Psoas muscle (tissue), 8 donors: ENCODE measurements at places on chromosomes 7 and 10.

GRCh38 chr7:21544303-21544656 is 1.4 kb downstream of the DNAH11 start:
- no peak for DNase-seq

DNA sequence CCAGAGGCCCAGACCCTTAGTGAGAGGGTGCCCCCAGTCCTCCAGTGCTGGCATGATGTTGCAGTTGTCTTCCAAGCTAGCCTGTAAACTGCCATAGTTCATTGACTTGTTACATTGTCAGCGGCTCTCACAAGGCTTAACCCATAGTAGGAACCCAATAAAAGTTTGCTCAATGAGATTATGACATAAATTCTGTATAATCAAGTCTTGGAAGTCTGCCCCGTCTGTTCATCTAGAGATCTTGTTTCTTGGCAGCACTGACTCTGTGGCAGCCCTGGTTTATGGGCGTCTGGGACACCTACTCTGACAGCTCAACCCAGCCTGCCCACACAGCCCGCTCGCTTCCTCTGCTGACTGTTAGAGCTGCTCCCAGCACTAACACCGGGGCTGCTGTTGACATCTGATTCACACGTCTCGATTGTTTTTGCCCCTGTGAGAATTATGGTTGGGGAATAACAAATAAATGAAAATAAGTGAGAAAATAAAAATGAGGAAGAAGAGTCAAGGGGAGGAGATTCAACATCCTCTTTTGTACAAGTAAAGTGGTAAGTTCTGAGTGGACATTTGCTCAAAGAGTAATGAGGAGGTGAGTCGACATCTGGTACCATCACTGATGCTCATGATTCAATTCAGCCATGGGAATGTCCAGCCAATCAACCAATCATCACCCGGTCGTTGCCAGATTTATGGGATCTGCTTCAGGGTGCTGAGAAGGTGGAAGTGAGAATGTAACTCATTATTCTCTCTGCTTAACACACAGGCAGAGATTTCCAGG is 160.8 kb downstream of the SPAG6 start:
- DNase-seq, result no peak

DNA sequence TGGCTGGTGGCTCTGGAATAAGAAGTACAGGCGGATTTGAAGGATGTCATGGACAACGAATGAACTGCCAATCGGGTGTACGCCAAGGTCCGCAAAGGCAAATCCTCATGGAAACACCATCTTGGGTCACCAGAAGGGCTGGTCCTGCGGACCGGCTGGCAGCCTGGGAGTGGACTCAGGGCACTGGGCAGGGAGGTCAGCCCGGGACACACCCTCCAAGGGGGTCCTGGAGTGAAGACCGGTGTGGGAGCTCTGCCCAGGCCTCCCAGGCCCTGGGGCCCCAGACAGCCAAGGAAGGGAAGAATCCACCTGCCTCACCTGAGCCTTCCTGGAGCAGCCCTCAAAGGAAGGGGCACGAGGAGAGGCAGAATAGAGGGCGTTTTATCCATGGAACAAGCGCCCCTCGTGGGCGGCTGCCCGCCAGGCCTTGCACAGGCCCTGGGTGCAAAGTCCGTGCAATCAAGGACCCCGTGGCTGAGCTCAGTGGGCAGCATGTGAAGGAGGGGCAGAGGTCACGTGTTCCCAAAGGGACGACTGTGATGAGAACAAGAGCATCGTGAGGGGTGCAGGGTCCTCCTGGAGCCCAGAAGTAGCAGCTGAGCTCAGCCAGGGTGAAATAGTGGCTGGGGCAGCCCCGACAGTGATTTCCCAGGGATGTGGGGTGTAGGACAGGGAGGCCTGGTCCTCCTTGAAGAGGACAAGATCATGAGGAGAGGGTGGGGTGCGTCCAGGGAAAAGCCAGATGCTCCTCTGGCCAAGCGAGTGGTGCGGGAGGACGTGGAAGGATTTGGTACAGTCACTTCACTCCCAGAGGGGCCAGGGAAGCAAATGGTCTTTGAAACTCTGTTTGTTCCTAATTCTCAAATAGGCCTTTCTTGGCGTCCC is 105.2 kb downstream of the TCERG1L start:
- DNase-seq, result no peak

DNA sequence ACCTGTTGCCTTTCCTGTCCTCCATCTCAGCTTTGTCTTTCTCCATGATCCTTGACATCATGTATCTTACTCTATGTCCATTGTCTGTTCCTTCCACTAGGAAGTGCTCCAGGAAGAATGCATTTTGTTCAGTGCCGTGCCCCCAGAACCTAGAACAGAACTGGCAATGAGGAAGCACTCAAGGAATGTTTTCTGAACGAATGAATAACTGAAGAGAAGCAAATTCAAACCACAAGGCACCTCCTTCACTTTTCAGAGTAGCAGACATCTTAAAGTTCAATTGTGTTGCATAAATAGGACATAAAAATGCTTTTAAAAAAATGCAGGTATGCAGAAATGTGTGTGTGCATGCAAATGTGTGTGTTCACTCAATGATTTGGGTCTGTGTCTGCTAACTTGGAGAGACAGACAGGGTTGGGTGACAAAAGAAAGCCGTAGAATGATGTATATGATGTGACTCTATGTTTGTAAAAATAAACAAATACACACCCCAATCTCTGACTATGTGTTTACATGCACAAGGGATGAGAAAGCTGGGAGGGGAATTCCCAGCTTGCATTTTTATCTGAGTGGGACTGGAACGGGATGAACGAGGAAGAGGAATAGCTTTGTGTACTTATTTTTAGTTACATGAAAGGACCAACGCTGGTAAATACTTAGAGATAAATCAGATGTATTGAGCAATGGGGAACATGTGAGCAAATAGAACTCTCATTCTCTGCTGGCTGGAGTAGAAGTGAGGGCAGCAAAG is 237.7 kb downstream of the FANK1 start:
- no peak for DNase-seq

DNA sequence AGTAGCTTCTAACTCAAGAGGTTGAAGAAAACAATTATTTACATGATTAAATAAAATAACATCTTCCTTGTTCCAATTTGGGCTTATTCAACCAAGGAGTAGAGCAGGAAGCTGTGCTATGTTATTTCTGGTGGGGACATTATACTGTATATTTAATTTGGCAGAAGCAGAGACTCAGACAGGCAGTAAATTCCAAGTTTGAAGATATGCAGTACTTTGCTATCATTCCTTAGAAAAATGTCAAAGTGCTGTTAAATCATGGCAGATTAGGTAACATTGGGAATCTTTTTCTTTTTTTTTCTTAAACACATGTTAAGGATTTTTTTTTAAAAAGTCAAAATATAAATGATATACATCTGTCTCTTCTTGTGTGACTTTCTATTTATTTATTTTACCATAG is 190.1 kb downstream of the SUGCT start:
- DNase-seq, result no peak

GRCh38 chr10:31346953-31347352 is 27.9 kb downstream of the ZEB1 start:
- no peak for DNase-seq

DNA sequence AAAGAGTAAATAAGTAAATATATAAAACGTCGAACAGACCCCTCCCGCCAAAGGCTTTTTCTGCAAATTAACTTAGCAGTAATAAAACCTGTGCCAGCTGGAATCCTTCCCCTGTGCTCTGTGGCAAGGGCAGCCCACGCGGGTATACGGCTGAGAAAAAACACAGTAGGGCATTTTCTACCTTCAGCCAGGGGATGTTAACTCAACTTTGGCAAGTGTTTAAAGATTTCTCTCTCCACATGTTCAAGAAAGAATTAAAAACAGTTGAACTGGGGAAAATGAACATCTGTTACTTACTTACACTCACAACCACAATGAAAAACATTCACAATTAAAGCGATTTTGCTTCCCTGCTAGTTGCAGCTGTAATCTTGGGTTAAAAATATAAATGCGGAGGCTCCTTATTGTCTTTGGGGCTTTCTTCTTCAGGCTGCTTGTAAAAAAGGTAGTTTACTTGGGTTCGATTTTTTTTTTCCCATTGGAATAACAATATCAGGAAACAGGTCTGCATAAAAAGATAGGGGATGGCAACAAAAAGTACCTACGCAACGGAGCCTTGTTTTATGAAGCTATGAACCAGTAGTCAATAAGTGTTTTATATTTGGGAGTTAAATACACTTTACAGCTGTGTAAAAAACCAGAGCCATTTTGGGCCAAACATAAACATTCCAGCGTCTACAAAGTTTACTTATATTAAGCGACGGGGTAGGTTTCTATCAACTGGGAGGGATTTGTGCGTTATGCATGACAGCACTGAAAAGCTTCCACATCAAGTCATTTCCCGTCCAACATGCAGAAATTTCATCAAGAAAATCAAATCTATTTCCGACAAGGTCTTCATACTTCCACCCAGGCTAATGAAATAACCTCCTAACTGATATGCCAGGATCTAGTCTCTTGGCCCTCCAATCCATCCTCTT is 132.7 kb downstream of the TAX1BP1 start:
- no peak for DNase-seq
